ENCODE measurements at places on chromosomes 4 and X.

DNA sequence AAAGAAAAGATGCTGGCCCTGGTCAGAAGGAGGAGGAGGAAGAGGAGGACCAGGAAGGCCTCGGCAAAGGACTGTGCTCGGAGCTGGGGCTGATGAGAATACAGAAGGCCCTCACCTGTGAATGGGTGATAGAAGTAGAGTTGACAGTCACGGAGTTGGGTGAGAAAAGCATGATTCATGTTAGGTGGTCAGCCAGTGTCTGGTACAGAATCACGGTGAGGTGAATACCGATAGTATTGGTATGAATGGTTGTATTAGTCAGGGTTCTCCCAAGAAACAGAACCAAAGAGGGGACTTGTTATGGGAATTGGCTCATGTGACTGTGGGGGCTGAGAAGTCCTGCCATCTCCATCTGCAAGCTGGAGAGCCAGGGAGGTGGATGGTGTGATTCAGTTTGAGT, 32.5 kb upstream of the FAM156A start:
- DNase-seq: no peak

DNA sequence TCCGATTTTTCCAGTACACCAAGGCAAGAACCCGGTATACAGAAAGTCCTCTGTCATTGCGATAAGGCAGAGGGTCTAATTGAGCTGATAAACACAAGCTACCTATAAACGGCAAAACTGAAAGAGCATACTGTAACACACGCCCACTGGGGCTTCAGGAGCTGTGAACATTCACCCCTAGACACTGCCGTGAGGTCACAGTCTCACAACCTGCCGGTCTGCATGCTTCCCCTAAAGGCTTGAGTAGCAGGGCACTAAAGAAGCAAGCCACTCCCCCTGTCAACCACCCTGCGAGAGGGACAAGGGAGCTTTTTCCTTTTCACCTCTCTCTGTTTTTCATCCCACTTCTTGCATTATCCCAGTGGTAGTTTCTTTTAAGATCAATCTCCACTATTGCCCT, 22.4 kb upstream of the F9 start:
- DNase-seq: no peak

DNA sequence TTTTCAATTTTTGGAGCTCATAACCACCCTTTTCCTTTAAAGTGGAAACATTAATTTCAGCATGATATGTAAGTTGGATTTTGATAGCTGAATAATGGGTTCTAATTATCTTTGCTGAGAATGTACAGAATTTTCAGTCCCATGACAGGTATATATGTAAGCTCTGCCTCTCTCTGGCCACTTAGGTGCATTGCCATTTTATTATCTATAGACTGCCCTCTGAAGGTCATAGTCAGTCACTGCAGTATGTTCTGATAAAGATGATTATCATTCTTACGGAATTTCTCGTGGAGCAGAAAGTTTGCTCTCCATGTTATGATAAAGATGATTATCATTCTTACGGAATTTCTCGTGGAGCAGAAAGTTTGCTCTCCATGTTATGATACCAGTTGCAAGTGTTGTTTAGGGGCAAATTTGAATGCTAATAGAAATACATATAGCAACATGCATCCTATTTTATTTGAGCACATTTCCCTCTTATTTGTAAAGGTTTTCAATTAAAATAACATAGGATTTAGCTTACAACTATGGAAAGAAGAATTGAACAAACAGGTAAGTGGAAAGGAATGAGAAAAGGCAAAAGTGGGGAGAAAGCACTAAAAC, 10.4 kb downstream of the AFP start:
- DNase-seq: peak; percentile 1

DNA sequence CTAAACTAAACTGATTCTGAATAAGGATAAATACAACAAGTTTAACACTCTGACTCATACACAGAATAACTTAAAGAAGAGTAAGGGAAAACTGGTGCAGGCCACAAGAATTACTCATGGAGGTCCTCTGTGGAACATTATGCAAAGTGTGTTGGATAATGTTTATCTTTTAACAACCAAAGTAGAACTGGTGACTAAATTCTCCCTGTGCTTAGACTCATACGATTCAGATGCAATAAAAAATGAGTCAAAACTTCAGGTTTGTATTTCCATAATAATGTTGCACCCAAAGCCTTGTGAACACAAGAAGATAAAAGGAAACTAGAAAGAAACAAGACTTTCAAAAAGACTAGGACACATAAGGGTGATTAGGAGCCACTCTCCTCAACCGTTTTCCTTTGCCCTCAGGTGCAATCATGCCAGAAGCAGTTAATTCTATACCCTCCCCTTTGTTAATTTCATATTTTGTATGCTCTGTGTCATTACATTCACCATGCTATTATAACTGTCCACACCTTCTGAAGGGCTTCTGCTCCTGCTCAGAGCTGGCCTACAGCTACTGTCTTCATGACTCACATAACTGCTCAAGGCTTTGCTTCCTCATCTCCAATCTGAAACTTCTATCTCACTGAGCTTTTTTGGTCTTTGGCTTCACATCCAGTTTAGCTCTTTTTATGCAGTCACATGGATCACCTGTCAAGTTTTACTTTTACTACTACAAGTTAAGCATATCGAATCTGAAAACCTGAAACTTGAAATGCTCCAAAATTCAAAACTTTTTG, 60.2 kb downstream of the KCNIP4 start:
- DNase-seq: no peak

GRCh38 chr4:127623797-127624083, 9.0 kb upstream of the INTU start:
- DNase-seq: no peak

GRCh38 chr4:110540581-110540980, 64.6 kb downstream of the ENPEP start:
- no peak for DNase-seq

DNA sequence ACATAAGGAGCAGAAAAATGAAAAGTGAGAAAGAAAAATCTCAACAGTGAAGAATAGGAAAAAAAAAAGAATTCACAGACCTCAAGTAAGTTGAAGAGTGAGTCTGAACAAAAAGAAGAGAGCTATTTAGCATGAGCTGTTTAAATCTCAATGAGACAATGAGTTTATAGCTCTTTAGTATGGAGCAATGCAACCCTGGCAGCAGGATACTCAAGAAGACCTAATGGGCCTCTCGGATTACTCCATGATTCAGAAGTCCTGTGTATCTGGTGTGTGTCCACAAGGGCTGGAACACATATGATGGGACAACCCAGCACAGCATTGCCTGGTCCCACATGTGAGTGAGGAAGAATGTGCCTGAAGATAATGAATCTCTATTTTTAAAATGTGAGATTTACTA, 563.1 kb upstream of the INTU start:
- DNase-seq: no peak
